Stimulated activated naive B cell treated with anti-CD40 and anti-IgM and Interleukin-4, amounts not matched to agents 10 μg/mL and 1 μg/mL and 100 μg/mL, for 72 hours (primary cell): ENCODE measurements at places on chromosomes 1 and 21.
A peak's percentile ranks its signal among the peaks of the same experiment; 100 is the strongest.

GRCh38 chr1:24074817-24075589 lies 36.9 kb downstream of the MYOM3 start:
- no peak for DNase-seq

GRCh38 chr1:86324130-86324822 lies 71.8 kb downstream of the ODF2L start:
- DNase-seq = no peak

GRCh38 chr1:14323568-14324247 lies 274.8 kb upstream of the KAZN start:
- DNase-seq = no peak

DNA sequence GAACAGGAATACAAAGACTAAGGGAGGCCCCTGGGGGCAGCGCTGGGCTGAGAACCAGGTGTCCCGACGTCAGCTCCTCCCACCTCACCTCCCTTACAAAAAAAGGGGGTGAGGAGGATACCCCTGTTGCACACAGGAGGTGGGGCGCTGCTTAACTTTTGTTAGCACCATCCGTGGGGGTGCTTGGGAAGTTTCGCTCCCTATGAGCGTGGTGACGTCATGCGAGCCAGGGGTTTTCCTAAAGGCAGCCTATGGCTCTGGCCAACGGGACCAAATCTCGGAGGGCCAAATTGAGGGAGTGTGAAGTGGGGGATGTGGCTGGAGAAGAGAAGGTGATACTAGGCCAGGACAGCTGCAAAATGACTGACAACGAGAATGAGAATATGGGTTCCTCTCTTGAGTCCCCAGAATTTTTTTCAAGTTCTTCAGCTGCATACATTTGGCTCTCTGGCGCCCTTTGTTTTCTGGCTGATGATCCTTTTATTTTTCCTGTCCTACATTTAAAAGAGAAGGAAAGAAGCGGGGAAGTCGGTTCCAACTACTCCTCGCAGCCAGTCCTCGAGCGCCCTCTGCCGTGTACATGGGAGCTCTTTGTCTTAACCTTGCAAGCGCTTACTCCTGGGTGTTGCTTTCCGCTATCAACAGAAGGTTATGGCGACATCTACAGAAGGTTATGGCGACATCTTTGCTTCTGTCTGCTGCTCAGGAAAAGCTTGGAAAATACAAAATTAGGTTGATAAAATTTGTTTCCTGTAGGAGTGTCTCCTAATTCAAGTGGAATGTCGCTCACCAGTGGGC lies 48.0 kb upstream of the ZC3H11B start:
- peak; percentile 16 for DNase-seq

DNA sequence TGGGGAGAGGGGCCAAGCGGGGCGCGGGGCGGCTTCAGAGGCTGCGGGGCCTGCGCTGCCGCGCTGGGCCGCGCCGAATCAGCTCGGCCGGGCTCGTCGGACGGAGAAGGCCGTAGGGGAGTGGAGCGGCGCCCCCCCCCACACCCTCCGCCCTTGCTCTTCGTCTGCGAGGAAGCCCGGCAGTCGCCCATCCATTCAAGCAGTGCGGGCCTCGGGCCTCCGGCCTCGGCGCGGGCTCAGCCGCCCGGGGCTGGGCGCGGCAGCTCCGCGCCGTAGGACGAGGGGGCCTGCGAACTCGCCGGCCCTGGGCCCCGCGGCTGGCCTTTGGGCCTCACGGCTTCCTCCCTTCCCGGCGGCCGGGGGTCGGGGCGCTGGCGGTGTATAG lies 564 bp downstream of the CTPS1 start:
- DNase-seq = peak; percentile 30

DNA sequence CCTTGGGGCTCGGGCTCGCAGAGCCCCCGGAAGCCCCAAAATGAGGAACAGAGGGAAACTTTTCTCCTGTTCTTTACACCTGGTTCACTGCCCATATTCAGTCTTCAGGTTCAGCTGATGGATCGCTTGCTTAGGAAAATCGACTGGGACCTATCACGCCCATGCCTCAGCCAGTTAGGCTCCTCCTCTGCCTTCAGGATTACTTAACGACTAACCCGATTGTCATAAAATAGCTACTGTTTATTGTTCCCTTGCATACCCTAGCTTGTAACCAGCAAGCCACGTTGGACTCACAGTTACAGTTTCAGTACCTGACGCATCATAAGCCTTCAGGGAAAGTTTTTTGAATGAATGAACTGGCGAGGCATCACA lies 692 bp downstream of the TARDBP start:
- no peak for DNase-seq

DNA sequence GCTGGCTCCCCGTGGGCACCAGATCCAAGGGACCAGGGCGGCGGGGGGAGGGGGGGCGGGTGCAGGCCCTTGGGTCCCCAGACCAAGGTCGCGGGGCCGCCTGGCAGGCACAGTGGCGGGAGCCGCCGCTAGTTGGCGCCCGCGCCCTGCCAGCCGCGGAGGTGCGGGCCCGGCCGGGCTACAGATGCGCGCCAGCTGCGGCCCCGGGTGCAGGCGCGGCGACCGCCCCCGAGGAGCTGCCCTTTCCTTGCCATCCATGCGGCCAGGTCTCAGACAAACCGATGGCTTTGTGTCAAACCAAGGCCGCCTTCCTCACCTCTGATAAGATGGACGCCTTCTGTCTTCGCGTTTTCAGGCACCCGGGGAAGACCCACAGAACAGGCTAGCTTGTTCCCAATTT lies 2.2 kb upstream of the RUNX3 start:
- DNase-seq = peak; percentile 66

DNA sequence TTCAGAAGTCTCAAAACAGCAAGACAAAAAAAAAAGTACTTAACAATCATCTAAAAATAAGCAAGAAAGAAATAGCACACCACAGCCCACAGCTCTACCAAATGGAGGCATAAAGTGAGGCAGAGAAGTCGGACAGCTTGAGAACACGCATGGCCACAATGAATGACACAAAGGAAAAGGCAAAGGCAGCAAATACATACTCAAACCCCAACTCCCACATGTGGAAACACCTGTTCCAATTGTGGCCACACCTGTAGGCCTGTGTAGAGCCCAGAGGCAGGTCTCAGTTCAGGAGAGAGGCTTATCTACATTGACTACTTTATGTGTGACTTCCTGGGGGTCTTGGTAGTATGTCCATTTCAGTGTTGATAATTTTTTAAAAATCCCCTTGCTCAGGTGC lies 543.5 kb downstream of the LMO4 start:
- DNase-seq = no peak

DNA sequence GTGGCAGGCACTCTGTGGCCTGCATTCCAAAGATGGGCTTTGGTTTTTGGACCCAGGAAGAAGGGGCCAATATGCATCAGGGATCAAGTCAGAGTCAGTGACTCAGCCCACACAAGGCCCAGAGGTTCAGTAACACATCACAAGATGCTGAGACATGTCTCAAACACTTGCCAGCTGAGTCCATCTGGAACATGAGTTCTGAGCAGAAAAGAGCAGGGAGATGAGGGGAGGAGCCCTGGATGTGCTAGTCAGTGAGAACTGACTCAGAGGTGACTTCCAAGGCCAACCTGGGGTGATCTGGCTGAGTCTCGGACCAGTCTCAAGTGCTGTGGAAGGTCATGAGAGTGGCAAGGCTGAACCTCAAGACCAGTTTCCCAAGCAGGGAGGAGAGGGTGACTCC lies 150.1 kb downstream of the CDC7 start:
- no peak for DNase-seq

GRCh38 chr1:90351019-90351418 lies 356.1 kb downstream of the ZNF326 start:
- no peak for DNase-seq

- peak; percentile 78 for DNase-seq
These were observed 22.4 kb upstream of the BCAR3 start for GRCh38 chr1:93704052-93704451.

DNA sequence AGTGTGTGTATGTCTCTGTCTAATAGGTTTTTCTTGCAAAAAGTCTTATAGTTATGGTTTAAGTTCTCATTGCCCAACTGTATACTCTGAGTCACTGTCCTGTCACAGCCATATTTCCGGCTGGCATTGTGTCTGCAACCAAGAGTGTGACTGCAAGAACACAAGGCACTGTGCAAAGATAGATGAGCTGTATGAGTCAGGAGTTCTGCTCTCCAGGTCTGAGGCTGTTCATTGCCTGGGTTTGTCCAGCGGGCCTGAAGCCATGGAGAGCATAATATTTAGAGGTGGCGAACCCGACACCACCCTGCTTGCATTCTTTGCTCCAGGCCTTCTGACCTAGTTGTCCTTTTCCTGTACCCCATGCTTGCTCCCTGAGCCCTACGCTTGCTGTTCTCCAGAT lies 50.9 kb upstream of the CNIH3 start:
- no peak for DNase-seq
